ENCODE measurements at places on chromosomes 7 and 10. TPM values are rescaled to one million over a fixed set of nuclear protein-coding genes. Genes with fewer than 3 reads are reported as not detected.

TAS2R3 gene
- total RNA-seq = 4.3 TPM

PSD gene
- total RNA-seq = 1.9 TPM

CAV1 gene
- total RNA-seq = 556 TPM

GRCh38 chr7:51366930-51367613, 50.5 kb upstream of the COBL start:
- DNase-seq = no peak

DNA sequence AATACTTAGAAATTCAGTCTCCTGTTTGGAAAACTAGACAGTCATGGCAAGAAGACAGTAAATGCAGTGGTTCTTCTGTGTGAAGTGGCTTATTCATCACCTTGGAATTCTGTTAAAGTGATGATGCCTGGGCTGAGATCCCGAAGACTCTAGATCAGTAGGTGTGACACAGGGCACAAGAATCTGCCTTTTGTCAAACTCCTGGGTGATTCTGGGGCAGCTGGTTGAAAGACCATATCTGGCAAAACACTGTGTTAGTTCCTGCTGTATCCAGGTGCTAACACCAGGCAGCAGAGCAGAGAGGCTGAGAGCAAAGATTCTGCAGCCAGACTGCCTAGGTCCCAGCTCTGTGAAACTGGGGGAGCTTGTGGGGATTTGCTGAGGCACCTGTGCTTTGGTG, 26.5 kb downstream of the MRC1 start:
- no peak for DNase-seq

GRCh38 chr7:157609516-157609915, 272.7 kb downstream of the DNAJB6 start:
- DNase-seq = no peak

- DNase-seq = no peak
Observed at GRCh38 chr7:102450242-102450641, 14.4 kb downstream of the ALKBH4 start.
